Activated T-helper 1 cell treated with anti-CD3 and anti-CD28 coated beads, Interleukin-2, amount 50 U/mL, for 16 hours (primary cell): ENCODE measurements at places on chromosomes 11 and 22.

DNA sequence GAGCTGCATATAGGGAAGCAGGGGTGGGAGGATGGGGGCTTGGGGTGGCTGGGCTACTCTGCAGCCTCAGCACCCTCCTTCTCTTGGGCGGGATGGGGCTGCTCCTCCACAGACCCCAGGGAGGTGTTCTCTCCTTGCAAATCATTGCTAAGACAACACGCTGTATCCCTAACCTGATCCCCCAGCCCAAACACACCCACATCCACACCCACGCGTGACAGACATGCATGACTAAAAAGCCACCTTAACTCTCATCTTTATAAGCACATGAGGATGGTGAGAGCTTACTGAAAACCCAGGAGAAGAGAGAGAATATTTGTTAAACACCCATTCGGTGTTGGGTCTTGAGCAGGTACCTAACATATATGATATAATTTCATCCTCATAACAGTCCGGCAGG is 39.9 kb upstream of the EIF3D start:
- no peak for DNase-seq

DNA sequence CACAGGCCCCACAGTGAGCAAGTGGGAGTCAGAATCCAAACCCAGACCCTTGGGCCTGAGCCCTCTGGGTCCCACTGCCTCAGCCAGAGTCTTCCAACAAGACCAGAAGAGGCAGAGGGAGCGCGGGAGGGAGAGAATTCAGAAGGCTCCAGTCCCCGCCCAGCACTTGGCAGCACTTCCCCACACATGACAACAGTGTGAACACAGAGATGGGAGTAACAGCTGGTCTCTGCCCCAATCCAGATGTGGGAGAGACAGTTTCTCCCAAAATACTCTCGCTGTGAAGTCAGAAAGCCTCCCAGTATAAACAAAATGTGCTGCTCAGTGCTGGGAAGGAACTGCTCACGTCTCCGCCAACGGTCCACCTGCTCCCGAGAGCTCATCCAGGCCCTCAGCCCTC is 219.9 kb downstream of the MN1 start:
- no peak for DNase-seq

- DNase-seq: no peak
Observed at GRCh38 chr11:126393143-126393542, 37.7 kb downstream of the ST3GAL4 start.

DNA sequence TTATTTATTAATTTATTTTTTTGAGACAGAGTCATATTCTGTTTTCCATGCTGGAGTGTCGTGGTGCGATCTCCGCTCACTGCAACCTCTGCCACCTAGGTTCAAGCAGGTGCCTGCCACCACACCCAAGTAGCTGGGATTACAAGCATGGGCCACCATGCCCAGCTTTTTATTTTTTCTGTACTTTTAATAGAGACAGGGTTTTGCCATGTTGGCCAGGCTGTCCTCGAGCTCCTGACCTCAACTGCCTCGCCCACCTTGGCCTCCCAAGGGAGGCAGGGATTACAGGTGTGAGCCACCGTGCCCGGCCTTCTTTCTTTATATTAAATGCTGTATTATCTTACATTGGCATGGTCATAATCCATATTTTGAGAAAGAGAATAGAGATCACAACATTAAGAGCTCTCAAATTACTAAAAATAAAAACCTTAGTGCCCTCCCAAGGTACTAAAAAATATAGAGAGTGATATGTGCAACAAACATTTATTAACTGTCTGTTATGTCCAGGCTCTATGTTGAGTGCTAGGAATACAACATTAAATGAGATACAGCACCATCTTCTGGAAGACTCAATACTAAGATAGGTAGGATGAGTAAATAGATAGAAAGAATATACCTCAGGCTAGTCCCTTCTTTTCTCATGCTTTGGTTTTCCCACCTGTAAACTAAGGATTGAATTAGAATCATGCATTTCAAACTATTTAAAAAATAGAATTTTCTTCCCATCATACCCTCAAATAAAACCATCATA is 84.1 kb downstream of the BBOX1 start:
- DNase-seq: no peak

DNA sequence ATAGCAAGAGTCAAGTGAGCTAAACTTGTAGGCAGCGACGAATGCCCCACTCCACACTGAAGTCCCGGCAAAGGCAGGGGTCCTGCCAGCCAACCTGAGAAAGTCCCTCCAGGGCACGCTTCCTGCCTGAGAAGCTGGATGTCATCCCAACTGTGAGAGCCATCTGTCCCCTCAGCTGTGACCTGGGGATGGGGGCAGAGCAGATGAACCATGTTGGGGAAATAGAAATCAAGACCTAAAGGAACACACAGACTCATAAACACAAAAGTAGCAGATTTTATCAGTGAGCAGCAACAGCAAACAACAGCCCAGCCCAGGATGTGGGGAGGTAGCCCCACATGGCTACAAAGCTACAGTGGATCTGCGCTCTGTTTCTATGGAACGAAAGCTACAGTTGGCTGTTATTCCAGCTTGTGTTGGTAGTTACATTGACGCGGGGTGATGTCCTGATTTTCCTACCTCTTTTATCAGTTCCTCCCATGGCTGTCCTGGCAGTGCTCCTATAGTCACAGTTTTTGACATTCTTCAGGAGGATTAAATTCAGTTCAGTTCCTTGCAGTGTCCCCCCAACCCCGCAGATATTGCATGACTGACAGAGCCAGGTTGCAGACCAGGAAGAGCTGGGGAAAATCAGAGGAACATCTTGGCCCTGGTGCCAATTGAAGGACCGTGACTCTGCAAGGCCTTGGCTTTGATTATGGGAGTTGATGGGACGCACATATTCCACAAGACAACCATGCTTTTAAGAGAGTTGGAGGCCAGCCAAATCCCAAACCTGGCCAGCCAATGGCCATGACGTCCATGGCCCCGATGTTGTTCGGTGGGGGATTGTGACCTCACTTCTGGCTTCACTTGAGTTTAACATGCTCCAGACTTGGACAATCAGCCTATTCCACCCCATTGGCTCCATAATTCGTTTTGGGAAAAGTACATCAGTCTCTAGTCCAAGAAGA is 14.6 kb downstream of the MRGPRD start:
- DNase-seq: no peak

DNA sequence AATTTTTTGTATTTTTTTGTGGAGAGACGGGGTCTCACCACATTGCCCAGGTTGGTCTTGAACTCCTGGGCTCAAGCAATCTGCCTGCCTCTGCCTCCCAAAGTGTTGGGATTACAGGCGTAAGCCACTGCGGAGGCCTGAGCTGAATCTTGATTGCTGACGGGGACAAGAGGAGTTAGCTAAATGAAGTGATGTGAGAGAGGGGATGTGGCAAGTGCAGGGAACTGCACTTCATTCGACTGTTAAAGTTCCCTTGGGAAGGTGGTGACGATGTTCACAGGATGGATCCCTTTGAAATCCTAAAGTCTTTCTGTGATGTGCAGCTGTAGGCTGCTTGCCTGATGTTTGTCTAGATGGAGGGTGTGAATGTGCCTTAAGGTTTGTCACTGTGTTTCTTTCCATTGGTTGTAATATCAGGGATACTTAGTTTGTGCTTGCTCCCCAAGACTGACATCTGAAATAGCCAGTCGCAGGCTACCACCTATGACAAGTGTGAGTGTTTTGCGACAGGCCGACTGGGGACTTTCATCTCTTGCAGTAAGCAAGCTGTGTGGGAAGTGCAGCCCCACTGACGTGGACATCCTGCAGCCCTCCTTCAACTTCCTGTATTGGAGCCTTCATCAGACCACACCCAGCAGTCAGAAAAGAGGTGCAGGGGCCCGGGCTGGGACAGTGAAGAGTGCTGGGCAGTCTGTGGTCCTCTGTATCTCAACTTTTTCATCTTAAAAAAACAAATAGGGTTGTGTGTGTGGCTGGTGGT is 19.6 kb upstream of the CCDC134 start:
- DNase-seq: peak; percentile 77

GRCh38 chr22:48359613-48359965 is 1468.1 kb downstream of the BRD1 start:
- DNase-seq: no peak

GRCh38 chr11:108754901-108755625 is 90.2 kb downstream of the DDX10 start:
- DNase-seq: no peak

DNA sequence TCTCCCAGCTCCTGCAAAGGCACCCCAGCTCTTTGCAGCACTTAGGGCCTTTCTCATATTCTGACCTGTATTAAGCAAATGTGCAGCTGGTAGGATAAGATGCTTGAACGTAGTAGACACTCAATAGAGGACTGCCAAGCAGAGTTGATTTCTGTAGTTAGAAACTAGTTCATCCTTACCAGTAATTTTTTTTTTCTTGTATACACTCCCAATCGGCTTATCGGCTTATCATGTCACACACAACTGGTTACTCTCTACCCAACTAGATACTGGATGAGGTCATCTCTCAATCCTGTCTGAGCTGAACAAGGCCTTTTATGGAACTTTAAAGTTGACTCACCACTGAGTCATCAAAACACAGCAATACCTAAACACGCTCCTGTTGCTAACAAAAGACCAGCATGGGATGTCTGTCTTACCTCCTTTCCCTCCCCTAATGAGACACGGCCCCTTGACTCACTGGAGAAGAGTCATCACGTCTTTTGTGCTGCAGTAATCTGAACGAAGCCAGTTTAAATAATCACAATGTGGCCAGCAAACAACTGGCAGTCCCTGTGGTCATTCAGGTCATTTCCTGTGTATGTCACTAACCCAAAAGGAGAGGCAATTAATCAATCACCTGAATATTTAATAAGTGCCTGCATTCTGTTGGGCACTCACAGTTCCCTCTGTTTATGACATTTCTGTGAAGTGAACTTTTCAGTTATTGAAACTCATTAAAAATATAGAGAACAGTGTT is 7.5 kb upstream of the WEE1 start:
- peak; percentile 42 for DNase-seq

- no peak for DNase-seq
Observed at GRCh38 chr11:123219066-123219690, 24.1 kb upstream of the CLMP start.

DNA sequence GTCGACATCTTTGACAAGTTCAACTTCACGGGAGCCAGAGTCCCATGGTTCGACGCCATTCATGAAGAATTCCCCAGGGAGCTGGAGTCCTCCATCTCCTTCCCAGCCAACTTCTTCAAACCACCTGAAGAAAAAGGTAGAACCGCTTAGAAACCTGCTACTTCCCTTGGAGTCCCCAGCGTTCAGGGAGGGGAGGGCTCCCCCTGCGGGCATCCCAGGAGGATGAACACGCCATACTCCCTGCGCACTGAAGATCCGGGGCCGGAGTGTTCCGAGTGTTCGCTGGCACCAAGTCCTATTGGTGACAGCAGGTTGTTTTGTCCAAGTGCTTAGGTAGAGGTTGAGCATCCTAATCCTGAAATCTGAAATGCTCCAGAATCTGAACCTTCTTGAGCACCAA is 51.7 kb upstream of the PRODH start:
- DNase-seq: no peak

DNA sequence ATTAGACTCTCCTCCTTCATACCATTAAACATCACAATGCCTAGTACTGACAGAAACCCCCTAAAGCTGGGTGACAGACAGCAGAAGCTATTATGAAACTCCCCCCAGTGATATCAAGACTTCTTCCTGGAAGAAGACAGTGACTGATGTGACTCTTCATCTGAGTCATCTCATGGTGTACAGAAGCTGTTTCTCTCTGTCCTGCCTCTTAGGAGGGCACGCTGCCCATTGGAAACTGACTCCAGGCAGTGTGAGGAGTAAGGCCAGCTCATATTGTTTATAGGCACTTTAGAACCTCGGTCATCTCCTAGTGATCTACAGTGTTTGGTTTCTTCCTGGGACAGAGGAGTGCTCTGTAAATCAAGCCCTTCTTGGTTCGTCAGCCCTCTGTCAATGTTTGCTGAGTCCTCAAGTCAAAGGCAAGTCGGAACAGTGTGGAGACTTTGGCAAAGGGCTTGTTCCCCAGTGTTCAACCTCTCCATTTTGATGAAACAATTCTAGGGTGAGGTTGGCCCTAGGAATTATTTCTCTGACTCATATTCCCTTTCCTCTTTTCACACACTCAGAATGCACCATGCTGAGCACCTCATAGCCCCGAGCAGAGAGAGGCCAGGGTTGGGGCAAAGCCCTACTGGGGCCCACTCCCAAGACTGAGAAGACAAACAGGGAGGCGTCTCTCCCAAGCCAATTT is 172.5 kb upstream of the TMEM45B start:
- DNase-seq: no peak

- no peak for DNase-seq
Observed at GRCh38 chr22:23154461-23154860, 9.2 kb downstream of the RAB36 start.

DNA sequence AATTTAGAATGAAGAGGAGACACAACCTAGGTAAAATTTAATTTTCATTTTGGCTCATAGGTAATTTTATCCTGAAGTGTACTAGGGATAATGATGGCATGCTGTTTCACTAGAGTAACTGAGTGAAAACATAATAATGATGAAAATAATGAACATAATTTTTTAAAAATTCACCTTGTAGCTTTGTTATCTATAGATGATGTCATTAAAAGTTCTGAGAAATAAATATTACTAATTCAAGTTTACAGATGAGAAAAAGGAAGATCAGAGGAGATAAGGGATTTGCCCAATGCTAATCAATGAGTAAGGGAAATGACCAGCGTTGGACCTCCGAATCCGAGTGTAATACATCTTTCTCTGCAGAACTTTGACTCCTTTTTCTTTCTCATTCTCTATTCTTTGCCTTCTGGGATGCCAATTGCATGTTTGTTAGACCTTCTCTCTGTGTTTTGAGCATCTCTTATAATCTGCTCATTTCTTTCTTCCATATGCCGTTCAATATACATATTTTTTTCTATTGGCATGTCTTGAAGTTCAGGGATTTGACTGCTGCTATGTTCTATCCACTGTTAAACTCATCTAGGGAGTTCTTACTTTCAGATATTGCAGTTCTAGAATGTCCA is 186.5 kb downstream of the SNX19 start:
- no peak for DNase-seq

GRCh38 chr11:113091481-113091780 is 130.2 kb downstream of the NCAM1 start:
- no peak for DNase-seq

DNA sequence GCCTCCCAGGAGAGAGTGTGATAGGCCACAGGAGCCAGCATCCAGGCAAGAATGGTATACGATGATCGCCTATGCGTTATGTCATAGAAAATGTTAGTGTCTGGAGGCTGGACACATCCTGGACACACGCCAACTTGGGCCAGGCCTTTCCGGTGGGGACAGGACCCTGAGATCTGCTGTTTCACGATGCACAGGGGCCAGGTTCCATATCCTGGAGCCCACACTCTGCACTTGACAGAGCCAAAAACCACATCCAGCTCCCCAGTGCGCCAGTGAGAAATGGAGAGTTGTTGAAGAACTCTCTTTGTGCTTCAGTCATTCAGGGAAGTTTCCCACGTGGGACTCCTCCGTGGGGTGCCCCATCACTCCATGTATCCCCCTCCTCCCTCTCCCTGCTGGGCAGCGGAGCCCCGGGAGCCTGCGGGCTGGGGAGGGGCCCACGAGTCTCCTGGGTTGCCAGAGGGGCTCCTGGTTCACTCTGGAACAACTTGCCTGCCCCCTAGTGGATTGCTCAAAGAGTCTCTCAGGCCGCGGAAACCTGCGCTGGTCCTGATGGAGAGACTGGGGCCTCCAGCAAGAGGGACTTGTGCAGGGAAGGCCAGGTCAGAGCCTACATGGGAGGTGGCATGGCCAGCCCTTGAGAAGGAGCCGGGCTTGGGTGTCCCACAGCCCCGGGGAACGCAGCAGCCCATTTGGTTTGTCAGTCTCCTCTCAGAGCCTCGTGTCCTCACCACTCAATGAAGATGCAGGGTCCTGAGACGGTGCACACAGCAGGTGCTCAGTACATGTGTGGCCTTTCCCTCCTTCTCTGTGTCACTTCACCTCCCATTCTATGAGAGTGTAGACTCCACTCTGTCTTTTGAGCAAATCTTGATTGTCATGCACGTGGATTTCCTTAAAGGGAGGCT is 10.2 kb upstream of the LRRC32 start:
- DNase-seq: no peak

- DNase-seq: no peak
Observed at GRCh38 chr22:48660790-48661740, 1166.6 kb downstream of the BRD1 start.
